ENCODE measurements at places on chromosomes 13 and 19. TPM values are rescaled to one million over a fixed set of nuclear protein-coding genes. Genes with fewer than 3 reads are reported as not detected.

MISP gene
- not detected for total RNA-seq

ANGPTL8 gene
- total RNA-seq = not detected

SIGLECL1 gene
- not detected for total RNA-seq

NTN5 gene
- not detected for total RNA-seq

BORCS8 gene
- total RNA-seq = 16.5 TPM

MIDN gene
- total RNA-seq = 5.7 TPM

KIR2DL1 gene
- not detected for total RNA-seq

KIR3DL3 gene
- total RNA-seq = not detected

Data from MG63 (cell line).